ENCODE measurements at places on chromosomes 2 and 18.

- H3K27me3 ChIP-seq, result no peaks in the 10 kb centered on the region
- H3K27ac ChIP-seq, result peak overlapping the region; percentile 100
- DNase-seq, result no peak
- H3K36me3 ChIP-seq, result peaks cover 27% of the 10 kb centered on the region
- peaks cover 50% of the 10 kb centered on the region for H3K4me1 ChIP-seq
- peak overlapping the region; percentile 91 for H3K4me3 ChIP-seq
These were observed 558 bp upstream of the NEMP2 start for GRCh38 chr2:190535121-190535439.

DNA sequence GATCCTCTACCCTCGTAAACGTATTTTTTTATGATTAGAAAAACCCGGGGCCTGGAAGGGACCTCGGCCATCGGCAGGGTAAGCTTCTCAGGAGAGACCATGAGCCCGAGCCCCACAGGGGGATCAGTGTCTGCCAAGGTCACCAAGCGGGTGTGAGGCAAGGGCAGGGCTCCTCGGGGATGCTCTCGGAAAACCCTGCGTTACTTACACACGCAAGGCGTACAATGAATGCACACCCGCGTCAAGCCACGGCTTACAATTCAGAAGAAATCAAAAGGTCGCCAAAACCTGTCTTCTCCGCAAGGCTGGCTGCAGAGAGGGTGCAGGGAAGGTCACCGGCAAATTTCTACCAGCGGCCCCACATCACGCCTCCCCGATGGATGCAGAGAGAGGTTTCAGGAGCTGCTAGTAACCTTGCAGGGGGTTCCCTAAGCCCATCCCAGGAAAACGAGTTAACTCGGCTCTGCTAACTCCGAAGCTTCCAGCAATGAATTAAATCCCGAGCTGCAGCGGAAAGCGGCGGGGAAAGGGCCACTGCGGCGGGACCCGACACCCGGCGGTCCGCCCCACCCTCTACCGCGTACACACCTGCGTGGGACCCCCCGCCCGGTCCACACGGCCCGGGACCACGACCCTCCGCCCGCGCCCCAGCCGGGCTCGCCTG lies 638 bp downstream of the ST3GAL5 start:
- peaks cover 4% of the 10 kb centered on the region for H3K36me3 ChIP-seq
- H3K4me1 ChIP-seq, result peaks cover 78% of the 10 kb centered on the region
- H3K27ac ChIP-seq, result peak overlapping the region; percentile 92
- H3K27me3 ChIP-seq, result no peaks in the 10 kb centered on the region
- H3K4me3 ChIP-seq, result peak overlapping the region; percentile 95

DNA sequence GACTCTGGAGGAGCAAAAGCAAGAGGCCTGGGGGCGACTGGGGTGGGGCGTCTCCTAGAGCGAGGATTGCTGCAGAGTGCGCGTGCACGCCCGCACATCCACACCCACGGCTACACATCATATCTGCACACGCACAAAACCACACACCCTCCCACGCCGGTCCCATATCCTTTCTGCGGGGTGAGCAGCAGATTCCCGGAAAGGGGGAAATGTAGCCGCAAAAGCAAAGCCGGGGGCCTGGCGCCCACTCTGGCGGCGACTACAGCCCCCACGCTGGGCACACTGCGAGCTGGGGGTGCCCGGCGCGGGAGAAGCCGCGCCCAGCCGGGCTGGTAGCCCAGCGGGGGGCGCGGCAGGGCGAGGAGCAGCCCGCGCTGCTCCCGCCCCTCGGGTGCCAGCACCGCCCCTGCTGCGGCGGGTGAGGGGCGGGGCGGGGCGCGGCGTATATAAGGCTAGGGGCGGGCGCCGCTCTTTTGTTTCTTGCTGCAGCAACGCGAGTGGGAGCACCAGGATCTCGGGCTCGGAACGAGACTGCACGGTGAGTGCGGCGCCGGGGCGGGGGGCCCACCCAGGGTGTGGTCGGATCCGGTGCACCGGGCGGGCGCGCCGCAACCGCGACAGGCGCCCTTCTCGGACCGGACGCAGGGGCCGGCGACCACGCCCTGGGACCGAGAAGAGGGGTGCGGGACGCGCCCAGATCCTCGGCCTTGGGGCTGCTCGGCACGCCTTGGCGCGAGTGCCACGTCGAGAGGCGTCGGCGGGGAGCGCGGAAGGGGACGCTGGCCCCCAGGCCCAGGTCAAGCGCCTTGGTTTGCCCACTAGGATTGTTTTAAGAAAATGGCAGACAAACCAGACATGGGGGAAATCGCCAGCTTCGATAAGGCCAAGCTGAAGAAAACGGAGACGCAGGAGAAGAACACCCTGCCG lies at the start of gene TMSB10:
Gene TMSB10 (plus strand): TSS at position 476 of the 927 bp plus-strand sequence.
- H3K4me1 ChIP-seq, result peaks cover 37% of the 10 kb centered on the region
- peak within 1 kb of the TSS; percentile 92 for H3K4me3 ChIP-seq
- H3K27ac ChIP-seq, result peak within 1 kb of the TSS; percentile 91
- peak; percentile 88 for DNase-seq

- peaks cover 43% of the 10 kb centered on the region for H3K27me3 ChIP-seq
- peaks cover 40% of the 10 kb centered on the region for H3K4me1 ChIP-seq
- H3K4me3 ChIP-seq, result peak overlapping the region; percentile 87
- no peak overlapping the region for H3K27ac ChIP-seq
These were observed 964 bp upstream of the GALNT3 start for GRCh38 chr2:165795011-165795410.

- no peak overlapping the region for H3K4me3 ChIP-seq
- H3K36me3 ChIP-seq, result no peaks in the 10 kb centered on the region
- H3K27ac ChIP-seq, result no peak overlapping the region
- H3K4me1 ChIP-seq, result peaks cover 25% of the 10 kb centered on the region
These were observed 89.1 kb downstream of the ALPK2 start for GRCh38 chr18:58539659-58540380.

- no peaks in the 10 kb centered on the region for H3K27me3 ChIP-seq
- DNase-seq, result no peak
- H3K4me3 ChIP-seq, result peak overlapping the region; percentile 84
- H3K36me3 ChIP-seq, result peaks cover 4% of the 10 kb centered on the region
These were observed 590 bp downstream of the EIF2B4 start for GRCh38 chr2:27369471-27370025.

DNA sequence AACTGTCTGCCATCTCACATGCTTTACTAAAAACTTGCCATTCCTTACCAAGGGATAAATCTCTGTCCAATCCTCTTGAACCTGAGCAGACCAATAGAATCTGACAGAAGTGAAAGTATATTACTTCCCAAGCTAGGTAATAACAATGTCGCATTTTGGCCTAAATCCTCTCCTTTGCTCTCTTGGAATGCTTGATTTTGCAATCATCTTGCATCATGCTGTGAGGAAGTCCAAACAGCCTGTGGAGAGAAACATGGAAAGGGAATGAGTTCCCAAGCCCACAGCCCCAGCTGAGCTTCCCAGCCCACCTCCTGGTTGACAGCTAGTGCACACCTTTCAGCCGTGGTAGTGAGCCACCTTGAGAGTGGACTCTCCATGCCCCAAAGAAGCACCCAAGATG lies 540.6 kb downstream of the STK39 start:
- no peak for DNase-seq
- H3K27me3 ChIP-seq, result no peaks in the 10 kb centered on the region
- H3K4me1 ChIP-seq, result no peaks in the 10 kb centered on the region
- no peaks in the 10 kb centered on the region for H3K36me3 ChIP-seq

DNA sequence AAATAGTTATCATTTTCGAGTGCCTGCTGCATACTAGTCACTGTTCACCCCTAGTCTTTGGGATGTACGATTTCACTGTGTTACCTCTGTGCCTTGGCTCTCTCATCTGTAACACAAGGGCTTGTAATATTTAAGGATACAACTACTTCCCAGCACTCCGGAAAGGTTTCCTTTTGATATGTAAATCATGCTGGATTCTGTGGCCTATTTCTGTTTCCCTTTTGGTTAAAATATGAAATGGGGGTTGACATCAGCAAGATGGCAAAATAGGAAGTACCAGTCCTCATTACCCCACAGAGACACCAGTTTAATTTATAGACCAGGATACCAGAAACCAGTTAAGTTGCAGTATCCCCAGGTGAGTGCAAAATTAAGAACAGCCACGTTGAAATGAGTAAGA lies 23.5 kb downstream of the PSMG2 start:
- H3K27me3 ChIP-seq, result no peaks in the 10 kb centered on the region
- no peak overlapping the region for H3K4me3 ChIP-seq
- peaks cover 5% of the 10 kb centered on the region for H3K4me1 ChIP-seq
- peaks cover 48% of the 10 kb centered on the region for H3K36me3 ChIP-seq

DNA sequence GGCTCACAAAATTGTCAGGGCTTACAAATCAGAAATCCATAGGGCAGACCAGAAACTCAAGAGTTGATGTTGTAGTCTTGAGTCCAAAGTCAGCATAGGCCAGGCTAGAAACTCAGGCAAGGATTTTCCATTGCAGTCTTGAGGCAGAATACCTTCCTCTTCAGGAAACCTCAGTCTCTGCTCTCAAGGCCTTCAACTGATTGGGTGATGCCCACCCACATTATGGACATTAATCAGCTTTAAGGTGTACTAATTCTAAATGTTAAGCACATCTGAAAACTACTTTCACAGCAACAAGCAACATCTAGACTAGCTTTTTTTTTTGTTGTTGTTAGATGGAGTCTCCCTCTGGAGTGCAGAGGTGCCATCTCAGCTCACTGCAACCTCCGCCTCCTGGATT lies 31.3 kb upstream of the ZNF512 start:
- H3K36me3 ChIP-seq, result no peaks in the 10 kb centered on the region
- DNase-seq, result no peak
- H3K4me3 ChIP-seq, result no peak overlapping the region
- H3K4me1 ChIP-seq, result no peaks in the 10 kb centered on the region
- H3K27ac ChIP-seq, result no peak overlapping the region

DNA sequence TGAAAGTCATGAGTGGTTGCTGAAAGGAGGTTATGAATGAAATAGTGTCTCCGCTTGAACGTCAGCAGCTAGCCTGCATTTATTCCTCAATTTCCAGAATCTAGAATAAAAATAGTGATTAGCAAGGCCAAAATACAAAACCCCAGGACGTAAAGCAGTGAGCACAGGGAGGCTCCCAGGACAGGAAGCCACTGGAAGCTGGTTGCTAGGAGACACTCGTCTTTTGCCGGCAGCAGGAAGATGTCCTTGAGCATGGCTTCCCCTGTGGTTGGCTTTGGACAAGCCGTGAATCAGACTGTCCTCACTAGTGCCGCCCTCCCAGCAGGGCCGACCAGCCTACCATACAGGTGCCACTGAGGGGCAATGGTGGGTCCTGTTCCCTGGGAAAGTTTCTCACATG lies 374.4 kb downstream of the MTX2 start:
- H3K27me3 ChIP-seq, result peaks cover 91% of the 10 kb centered on the region
- no peaks in the 10 kb centered on the region for H3K4me1 ChIP-seq
- no peaks in the 10 kb centered on the region for H3K36me3 ChIP-seq
- H3K27ac ChIP-seq, result no peak overlapping the region
- no peak overlapping the region for H3K4me3 ChIP-seq

GRCh38 chr2:134218414-134218813 lies 35.5 kb upstream of the MGAT5 start:
- H3K27ac ChIP-seq, result peak overlapping the region; percentile 92
- H3K4me3 ChIP-seq, result peak overlapping the region; percentile 54
- H3K36me3 ChIP-seq, result peaks cover 5% of the 10 kb centered on the region
- no peak for DNase-seq
- peaks cover 64% of the 10 kb centered on the region for H3K4me1 ChIP-seq

- no peak for DNase-seq
- H3K27ac ChIP-seq, result no peak overlapping the region
- no peak overlapping the region for H3K4me3 ChIP-seq
- no peaks in the 10 kb centered on the region for H3K4me1 ChIP-seq
- H3K27me3 ChIP-seq, result no peaks in the 10 kb centered on the region
These were observed 59.8 kb downstream of the C2orf74 start for GRCh38 chr2:61221819-61222218.

GRCh38 chr2:155043097-155043496 lies 344.6 kb downstream of the KCNJ3 start:
- no peaks in the 10 kb centered on the region for H3K36me3 ChIP-seq
- H3K27me3 ChIP-seq, result no peaks in the 10 kb centered on the region
- no peak overlapping the region for H3K27ac ChIP-seq
- no peak for DNase-seq
- no peaks in the 10 kb centered on the region for H3K4me1 ChIP-seq

GRCh38 chr18:5543773-5544389 lies at the start of gene EPB41L3:
Gene EPB41L3 (minus strand): TSS chr18:5543997. CDS start chr18:5489183, 54,814 bp downstream.
- H3K27ac ChIP-seq, result peak within 1 kb of the TSS; percentile 56
- H3K27me3 ChIP-seq, result peaks cover 63% of the 10 kb centered on the region
- H3K4me3 ChIP-seq, result peak within 1 kb of the TSS; percentile 62
- peaks cover 10% of the 10 kb centered on the region for H3K4me1 ChIP-seq
- DNase-seq, result no peak

DNA sequence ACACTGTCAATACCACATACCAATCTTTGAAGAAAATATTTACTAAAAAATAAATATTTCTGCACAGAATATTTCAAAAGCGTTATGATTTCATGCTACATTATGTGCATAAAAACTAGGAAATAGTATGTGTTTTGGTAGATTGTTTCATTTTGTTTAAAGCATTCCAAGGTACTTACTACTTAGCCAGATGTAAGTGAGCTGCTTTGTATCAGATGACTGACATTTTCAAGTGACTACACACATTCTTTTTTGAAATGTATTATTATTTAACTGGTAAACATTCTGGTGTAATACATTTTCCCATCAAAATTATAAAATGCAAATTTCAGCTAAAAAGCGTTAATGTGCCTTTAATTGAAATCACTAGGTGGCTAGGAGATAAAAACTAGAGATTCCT lies 21.5 kb downstream of the GCA start:
- H3K36me3 ChIP-seq, result no peaks in the 10 kb centered on the region
- no peak overlapping the region for H3K4me3 ChIP-seq
- H3K4me1 ChIP-seq, result no peaks in the 10 kb centered on the region
- DNase-seq, result no peak
